ENCODE measurements at places on chromosomes 3 and 15.
A peak's percentile ranks its signal among the peaks of the same experiment; 100 is the strongest.

- no peak for DNase-seq
Measured at GRCh38 chr3:192408007-192408646, 319.2 kb downstream of the FGF12 start.

GRCh38 chr3:61522626-61523025, 38.7 kb upstream of the PTPRG start:
- DNase-seq: no peak

DNA sequence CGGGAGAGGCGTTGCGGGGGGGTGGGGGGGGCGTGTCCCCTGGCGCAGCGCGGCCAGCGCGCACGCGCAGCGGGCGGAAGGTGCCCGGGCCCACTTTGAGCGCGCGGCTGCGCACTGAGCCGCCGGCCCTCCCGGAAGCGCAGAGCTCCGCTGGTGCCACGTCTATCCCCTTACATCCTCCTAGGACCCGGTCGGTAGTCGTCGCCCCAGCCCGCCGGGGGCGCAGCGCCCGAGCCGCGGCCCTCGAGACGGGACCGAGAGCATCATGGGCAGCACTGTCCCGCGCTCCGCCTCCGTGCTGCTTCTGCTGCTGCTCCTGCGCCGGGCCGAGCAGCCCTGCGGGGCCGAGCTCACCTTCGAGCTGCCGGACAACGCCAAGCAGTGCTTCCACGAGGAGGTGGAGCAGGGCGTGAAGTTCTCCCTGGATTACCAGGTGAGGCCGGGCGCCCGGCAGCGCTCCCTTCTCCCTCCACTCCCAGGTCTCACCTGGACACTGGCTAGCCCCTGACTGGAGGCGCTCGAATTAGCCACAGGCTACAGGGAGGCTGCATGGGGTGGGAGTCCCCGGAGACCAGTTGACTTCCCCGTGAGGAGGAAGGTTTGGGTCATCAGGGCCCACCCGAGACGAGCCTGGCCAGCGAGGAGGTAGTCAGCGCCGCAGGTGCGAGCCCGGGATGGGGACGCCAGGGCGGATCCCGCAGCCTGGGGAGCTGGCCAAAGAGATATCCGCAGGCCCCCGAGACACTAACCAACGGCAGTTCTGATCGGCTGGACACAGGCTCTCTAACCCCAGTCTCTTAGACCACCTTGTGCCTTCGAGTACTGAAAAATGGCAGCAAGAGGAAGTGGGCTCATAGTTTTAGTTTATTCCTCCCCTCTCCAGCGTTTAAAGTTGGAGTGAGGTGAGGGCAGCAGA, at the start of gene TMED3:
Gene TMED3, plus strand, starts transcription at position 128 of the 916 bp plus-strand sequence. Its CDS starts 138 bp downstream, at position 266.
- DNase-seq: peak; percentile 74

GRCh38 chr3:53123953-53124352, 6.3 kb downstream of the RFT1 start:
- no peak for DNase-seq

GRCh38 chr3:187084580-187084979, 54.7 kb downstream of the RPL39L start:
- no peak for DNase-seq

DNA sequence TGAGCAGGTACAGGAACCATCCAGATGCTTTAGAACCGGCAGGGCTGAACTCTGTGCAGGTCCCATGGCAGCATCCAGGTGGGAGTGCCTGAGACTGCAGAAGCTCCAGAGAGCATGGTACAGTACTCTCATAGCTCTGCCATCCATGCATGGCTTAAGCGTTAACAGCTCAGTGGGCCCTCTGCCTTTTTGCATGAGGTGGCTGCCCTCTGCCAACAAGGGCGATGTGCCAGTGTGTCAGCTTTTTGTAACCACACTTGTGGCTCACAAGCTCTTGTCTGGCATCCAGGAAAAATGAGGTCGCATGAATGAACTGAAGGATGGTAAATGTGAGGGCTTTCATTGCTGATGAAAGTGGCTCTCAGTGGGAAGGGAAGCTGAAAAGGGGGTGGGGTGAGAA, 950.1 kb downstream of the DIPK2A start:
- DNase-seq: no peak

GRCh38 chr3:47083786-47084185, 80.1 kb downstream of the SETD2 start:
- no peak for DNase-seq

GRCh38 chr15:75720787-75721479, 8.3 kb upstream of the CSPG4 start:
- DNase-seq: no peak

GRCh38 chr3:169522595-169523529, 140.7 kb downstream of the MECOM start:
- no peak for DNase-seq

- no peak for DNase-seq
Measured at GRCh38 chr3:143123353-143123984, 3.9 kb downstream of the CHST2 start.

DNA sequence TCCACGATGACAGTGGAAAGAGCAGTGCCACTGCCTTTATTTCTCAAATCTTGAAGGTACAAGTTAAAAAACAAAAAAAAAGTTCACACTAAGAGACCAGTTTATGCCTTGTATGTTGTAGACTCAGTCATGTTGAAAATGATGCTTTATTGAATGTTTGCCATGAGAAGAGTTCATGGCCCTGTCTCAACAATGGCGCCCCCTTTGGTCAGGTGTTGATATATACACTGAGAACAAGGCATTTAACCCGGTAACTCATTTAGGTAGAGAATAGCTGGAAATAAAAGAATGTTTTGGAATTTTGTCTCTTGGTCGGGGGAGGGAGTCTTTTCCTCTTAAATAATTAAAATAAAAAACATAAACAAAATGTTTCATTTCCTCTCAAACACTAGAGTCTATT, 145.6 kb upstream of the SLC2A2 start:
- DNase-seq: no peak

GRCh38 chr3:121724130-121724529, 25.4 kb downstream of the GOLGB1 start:
- DNase-seq: no peak

GRCh38 chr3:121793078-121793477, 41.8 kb downstream of the IQCB1 start:
- DNase-seq: no peak

DNA sequence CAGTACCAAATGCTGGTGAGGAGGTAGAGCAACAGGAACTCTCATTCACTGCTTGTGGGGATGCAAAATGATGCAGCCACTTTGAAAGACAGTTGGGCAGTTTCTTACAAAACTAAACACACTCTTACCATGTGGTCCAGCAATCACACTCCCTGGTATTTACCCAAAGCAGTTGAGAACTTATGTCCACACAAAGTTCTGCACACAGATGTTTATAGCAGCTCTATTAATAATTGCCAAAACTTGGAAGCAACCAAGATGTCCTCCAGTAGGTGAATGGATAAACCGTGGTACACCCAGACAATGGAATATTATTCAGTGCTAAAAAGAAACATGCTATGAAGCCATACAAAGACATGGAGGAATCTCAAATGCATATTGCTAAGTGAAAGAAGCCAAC, 139.1 kb upstream of the SLC6A11 start:
- DNase-seq: no peak

- DNase-seq: no peak
Measured at GRCh38 chr15:68585574-68586273, 6.9 kb downstream of the CORO2B start.

GRCh38 chr3:70531063-70531657, 218.7 kb upstream of the MDFIC2 start:
- no peak for DNase-seq

DNA sequence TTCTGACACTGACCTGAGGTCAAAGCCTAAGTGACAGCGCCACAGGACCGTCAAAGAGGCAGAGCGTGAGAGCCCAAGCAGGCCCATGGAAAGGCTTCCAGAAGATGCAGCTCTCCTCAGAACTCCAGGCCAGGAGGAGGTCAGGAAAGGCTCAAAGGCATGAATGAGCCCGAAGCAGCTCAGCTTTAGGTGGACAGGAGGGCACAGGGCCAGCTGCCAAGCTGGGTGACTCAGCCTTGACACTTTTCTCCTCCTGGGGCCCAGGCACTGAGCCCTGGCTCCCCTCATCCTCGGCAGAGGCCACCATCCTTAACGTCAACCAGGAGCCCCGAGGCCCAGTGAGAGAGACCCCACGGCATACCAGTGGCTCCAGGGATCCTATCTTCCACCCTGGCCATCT, 62.9 kb downstream of the ADCY5 start:
- DNase-seq: no peak

GRCh38 chr15:52334491-52335160, 39.0 kb upstream of the MYO5C start:
- no peak for DNase-seq

- no peak for DNase-seq
Measured at GRCh38 chr3:163914567-163914966, 1163.7 kb downstream of the SI start.

- no peak for DNase-seq
Measured at GRCh38 chr15:45386974-45387373, 8.6 kb upstream of the GATM start.

DNA sequence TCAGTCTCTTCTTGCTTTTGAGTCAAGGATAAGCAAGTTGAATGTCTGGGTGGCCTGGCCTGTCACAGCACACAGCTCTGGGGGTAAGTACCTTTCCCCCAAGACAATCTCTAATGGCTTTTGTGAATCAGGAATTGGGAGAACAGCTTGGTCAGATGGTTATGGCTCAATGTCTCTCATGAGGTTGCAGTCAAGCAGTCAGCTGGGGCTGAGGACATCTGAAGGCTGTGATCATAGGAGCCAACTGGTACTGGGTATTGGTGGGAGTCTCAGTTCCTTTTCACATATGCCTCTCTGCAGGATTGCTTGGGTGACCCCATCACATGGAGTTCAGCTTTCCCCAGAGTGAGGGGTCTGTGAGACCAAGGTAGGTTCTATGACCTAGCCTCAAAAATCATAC, 33.0 kb upstream of the TMEM158 start:
- no peak for DNase-seq

All from fibroblast of skin of left biceps (primary cell).